NCI-H460 (cell line): ENCODE measurements at places on chromosomes 1 and 21.

GRCh38 chr1:155116113-155116764, 11.4 kb upstream of the EFNA1 start:
- DNase-seq: no peak

GRCh38 chr21:44531606-44532564, 8.1 kb downstream of the KRTAP10-1 start:
- DNase-seq: no peak

DNA sequence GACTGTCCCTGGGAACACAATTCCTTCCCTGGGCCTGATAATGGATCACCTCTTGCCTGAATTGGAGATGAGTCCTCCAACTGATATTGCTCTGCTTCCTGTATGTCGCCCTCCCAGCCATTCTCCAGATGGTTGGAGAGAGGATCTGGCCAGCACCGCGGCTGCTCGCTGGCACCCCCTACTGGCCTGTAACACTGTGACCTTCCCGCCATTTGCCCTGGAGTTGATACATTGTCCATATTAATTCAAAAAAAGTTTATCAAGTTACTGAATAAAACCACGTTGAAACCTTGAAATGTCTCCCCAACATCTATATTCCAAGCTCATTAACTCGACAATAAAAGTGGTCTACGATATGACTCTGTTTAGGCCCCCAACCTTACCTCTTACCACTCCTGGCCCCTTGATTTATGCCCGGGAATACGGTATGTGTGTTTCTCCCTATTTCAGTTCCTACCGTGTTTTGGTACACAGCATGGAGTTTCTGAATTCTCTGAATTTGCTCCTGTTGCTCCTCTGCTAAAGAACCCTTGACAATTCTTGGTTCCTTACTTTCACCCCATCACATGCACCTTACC, 241.8 kb upstream of the KIAA0040 start:
- DNase-seq: no peak

DNA sequence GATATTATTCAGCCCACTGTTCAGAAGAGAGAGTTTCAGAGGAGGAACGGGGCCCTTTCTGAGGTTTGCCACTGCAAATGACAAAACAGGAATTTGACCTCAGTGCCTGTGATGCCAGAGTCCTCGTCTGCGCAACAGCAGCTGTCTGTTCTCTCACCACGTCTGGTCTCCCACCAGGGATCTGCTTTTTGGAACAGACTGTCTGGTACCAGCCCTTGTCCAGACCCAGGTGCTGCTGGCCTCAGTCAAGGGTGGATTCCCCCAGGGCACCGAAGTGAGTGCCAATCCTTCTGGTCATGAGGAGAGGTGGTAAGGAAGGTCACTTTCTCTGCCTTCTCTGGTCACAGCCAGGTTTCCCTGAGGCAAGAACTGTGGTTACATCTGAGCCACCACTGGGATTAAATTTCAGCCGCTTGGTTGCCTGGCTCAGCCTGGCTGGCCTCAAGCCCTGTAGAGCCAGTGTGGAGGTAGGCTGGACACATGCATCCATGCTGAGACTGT, 2.3 kb upstream of the BCAN start:
- DNase-seq: no peak

DNA sequence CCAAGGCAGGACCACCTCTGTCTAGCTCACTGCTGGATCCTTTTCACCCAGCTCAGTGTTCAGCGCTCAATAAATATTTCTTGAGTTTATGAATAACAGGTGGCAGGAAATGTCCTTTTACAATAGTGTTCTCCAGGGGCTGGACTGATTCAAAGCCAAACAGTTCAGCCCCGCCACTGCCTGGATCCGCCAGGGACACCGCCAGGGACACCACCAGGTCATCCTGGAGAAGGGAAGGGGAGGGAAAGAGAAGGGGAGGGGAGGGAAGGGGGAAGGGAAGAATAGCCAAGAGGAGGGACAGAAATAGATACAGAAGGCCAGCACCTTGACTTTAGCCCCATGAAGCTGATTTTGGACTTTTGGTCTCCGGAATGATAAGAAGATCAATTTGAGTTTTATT, 255.6 kb downstream of the GRIK3 start:
- DNase-seq: no peak

- no peak for DNase-seq
These were observed 59.0 kb upstream of the ATF3 start for GRCh38 chr1:212549503-212550017.

DNA sequence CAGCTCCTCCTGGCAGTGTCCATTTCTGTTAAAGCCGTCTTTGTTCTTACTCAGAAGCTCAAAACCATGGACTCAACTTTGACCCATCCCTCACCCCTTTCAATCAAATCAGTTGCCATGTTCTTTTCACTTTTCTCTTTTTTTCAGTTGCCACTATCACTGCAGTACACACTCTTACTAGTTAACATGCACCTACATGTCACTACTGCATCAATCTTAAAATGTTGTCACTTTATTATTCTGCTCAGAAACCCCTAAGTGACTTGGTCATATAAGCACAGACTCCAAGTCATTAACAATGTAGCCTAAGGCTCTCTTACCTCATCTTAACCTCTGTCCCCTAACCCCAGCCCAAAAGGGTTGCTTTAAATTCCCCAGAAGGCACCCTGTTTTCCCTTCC, 9.0 kb downstream of the ZNF697 start:
- DNase-seq: no peak

GRCh38 chr1:22751124-22751531, 40.5 kb downstream of the EPHB2 start:
- DNase-seq: no peak

- no peak for DNase-seq
These were observed 11.6 kb downstream of the RNF223 start for GRCh38 chr1:1062348-1063163.
